ENCODE measurements at places on chromosomes 13 and 19.

DNA sequence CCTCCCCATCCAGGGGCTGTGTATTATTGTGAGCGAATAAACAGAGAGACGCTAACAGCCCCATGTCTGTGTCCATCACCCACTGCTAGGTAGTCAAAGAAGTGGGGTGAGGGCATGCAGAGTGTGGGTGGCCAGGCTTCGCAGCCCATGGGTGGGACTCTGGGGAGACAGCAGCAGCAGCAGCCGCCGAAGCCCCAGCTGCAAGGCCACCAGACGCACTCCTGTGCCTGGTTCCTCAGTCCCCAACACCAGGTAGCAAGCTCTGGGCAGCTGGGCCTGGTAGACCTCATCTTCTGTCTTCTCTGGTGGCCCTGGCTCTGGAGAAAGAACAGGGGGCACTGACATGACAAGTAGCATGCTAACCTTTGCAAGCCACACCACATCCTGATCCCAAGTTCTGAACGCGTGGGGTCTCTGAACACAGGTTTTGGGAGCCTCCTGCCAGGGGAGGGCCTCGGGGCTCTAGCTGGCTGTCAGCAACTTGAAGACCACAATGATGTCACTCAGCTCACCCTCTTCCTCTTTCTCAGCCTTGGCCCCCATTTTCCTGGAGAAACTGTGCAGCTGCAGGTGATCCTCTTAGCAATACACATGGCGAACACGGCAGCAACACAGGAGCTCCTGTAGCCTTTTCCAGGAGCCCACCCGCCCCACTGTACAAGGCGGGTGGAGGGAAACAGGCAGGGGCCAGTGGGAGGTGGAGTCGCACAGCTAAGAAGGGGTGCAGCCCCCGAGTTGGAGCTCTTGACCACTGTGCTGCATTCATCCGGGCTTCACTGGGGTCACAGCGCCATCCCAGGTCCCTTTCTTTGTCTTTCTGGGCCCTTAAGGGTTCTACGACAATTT lies 5.8 kb downstream of the FUZ start:
- no peak for DNase-seq

- DNase-seq, result no peak
These were observed 108.2 kb downstream of the KCNRG start for GRCh38 chr13:50123515-50123861.

GRCh38 chr13:27979765-27980279 lies 8.7 kb downstream of the URAD start:
- no peak for DNase-seq

DNA sequence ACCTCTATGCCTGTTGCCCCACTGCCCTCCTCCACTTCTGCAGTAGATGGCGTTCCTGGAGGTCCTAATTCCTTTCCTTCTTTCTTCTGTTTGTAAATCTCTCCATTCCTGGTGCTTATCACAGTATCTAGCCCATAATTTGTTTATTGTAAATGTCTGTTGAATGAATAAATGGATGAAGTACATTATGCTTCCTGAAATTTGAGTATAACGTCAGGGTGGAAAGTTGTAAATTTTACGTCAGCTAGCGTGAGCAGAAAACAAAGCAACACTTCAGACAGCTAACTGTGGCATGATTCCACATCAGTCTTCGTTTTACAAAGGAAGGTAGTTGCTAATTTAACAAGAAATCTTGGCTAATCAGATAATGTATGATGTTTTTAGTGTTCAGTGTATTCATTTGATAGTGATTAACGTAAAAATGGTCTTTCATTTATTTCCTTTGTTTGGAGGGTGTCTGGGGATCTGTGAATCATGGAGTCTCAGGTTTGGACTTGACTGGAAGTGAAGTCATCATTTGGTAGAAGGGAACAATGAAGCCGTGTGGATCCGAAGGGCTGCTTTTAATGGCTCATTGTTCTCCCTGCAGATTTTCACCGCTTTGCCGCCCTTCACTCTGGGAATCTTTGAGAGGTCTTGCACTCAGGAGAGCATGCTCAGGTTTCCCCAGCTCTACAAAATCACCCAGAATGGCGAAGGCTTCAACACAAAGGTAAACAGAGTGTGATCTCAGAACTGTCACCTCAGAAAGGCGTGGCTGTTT lies 215.1 kb downstream of the SHISA2 start:
- no peak for DNase-seq

DNA sequence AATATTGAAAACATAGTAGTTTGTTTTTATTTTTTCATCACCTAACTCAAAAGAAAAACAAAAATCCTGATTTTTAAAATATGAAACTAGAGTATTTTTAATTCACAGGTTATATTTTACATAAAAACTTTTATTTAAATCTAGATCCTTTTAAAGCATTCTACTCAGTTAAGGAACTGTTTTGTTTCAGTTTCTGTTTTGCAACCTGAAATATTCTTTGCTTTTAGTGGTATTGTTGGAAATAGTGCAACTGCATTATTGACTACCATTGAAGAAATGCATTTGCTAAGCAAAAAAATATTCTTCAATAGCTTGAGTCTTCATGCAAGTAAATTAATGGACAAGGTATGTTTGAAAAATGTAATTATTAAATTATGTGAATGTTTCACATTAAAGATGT lies 43.8 kb downstream of the COG6 start:
- DNase-seq, result no peak

DNA sequence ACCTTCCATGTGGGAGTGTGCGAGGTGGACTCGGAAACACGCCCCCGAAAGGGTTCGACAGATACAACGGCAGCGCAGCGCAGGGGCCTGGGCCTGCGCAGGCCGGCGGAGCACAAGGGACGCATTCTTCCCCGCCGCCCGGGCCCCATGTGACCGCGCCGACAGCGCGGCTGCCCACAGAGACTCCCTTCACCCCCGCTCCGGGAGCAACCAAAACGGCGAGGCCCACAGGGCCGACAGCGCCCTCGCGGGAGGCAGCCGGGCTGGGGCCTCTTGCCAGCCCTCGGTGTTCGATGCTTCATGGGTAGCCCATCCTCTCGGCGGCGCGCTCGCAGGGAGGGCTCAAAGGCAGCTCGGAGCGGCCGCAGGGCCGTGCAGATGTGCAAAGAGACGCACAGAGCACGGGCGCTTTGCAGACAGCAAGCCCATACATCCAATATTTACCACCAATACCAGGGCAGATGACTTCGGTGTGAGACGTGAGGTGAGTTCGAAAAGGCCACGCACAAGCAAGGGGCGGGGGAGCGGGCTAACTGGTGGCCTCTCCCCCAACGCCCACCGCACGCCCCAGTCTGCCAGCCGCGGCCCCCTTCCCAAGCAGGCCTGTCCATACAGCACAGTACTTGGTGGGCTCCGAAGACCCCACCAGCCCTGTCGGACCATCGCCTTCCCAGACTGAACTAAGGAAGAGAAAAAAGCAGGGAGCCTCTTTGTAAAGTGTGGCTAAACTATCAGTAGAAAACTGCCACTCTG lies 89.9 kb downstream of the CRYL1 start:
- DNase-seq, result no peak

DNA sequence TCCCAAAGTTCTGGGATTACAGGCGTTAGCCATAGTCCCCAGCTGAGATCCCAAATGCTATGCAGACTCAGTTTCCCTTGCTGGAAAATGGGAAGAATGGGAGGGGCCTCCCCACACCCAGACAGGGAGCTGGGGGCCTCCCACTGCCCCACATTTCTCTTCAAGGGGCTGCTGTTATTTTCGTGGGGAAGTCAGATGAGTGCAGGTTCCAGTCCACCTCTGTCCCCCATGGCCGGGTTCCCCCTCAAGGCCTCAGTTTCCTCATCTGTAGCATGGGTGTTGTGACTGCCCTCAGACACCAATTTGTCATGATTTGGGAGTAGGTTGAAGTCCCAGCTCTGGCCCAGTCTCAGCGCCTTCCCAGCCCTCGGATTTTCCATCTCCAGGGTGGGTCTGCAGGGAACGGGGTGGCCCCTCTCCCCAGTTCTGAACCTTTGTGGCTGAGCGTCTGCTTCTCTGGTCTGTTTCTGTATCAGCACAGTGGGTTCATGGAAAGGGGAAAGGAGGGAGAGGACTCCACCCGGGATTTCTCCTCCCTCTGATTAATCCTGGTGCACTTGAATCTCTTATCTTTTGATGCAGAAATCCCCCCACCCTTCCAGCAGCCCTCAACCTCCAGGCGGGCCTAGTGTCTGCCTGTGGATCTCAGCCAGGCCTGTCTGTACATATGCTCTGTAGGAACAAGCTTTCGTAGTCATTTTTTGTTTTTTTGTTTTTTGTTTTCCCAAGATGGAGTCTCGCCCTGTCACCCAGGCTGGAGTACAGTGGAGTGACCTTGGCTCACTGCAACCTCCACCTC lies 12.2 kb downstream of the NFIC start:
- DNase-seq, result no peak

GRCh38 chr19:33395561-33396550 lies 22.3 kb downstream of the CEBPG start:
- DNase-seq, result no peak

GRCh38 chr19:29477831-29478577 lies 47.8 kb upstream of the VSTM2B start:
- DNase-seq, result no peak

GRCh38 chr13:106560821-106561220 lies 7.1 kb downstream of the ARGLU1 start:
- DNase-seq, result no peak

DNA sequence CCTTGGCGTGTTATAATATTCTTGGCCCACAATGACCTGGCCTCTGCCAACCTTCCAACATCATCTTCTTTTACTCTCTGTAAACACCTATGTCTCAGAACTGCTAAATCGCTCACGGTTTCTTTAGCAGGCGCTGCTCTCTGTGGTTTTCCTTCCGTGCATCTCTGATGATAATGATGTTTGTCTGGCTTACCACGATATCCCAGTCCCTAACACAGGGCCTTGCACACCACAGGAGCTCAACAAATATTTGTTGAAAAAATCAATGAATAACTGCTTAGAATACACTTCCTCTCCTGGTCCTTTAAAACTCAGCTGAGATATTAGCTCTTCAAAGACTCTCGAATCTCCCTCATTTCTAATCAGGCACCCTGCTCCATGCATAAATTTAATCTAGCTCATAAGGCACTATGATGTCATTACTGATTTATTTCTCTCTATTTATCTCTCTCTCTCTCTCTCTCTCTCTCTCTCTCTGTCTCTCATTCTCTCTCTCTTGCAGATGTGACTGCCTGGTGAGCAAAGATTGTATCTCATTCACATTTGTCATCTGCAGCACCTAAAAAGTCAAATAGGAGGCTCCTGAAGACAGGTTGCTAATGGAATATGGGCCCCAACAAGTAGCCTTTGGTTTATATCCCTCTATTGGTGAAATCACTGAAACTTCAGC lies 206.4 kb downstream of the NHLRC3 start:
- DNase-seq, result no peak

- no peak for DNase-seq
These were observed 45.3 kb upstream of the KCTD15 start for GRCh38 chr19:33751436-33751770.

DNA sequence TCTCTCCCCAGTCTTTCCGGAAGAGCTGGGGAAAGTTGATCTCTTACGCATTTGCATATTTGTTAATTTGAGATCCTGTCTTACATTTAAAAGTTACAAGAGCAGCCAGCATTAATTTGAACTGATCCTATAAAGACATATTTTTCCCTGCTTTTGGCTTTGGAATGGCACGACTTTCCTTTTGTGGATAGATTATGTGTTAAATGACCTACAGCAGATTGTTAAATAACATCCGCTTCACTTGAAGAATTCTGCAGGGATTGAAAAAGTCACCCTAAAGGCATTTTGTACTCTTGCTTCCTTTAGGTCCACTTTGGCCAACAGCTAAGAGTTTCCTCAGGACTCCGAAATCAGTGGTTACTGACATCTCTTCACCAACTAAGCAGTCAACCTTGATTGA lies 334.0 kb downstream of the TBC1D4 start:
- no peak for DNase-seq

DNA sequence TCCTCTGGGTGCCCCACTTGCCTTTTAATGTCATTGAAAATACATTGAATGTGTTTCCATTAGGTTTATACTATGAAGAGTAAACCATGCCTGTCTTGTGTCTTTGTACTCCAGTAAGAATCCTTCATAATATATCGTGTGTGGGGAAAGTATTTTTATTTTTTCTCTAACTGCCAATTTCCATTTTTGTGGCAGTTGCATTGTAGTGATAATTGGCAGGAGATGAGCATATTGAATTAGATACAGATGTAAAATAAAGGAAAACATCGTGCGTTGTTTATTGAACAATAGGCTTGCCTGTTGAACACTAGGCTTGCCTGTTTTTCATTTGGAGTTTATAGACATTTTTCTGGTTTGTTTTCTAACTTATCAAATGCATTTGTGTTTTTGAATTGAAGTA lies 218.8 kb downstream of the NBEA start:
- no peak for DNase-seq

DNA sequence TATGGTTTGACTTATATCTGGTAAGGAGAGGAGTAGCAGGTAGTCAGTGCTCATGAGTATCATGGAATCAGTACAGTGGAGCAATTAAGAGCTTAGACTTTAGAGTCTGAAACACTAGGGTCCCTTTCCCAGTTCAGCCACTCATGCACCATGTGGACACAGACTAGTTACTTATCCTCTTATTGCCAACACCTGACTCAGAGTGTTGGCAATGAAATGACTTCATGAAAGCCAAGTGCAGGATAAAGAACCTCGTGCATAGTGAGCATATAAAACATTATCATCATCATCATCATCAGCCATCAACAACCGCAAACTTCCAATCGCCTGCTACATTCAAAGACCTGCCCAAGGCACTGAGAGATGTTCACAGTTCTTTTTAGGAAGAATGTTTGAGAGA lies 164.2 kb downstream of the FOXO1 start:
- DNase-seq, result no peak

- no peak for DNase-seq
These were observed 44.4 kb upstream of the ZNF91 start for GRCh38 chr19:23439623-23440022.

DNA sequence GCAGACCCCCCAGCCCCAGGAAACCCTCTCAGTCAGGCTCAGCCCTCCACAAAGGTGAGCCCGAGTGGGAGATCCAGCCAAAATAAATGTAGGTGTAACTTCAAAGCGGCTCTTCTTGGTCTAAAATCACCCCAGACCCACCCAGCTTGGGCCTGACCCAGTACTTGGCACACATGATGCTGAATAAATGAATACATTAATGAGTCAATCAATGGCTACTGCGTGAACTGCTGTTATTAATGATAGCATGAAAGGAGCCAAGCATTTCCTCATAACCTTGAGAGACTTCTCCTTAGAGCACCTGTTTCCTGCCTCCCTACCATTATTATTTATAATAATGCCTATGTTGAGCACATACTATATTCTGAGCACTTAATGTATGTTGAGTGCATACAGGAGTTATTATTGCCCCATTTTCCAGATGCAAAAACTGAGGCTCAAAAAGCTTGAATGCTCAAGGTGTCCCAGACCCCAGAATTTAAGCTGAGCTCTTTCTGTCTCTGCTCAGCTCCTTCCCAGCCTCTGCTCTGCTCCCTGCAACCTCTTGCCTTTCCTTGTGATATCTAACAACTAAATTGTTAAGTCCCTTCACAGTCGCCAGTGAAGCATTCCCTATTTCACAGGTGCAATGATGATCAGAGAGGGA lies 4.3 kb downstream of the NOTCH3 start:
- DNase-seq, result no peak

GRCh38 chr19:29673451-29674371 lies 8.4 kb downstream of the PLEKHF1 start:
- no peak for DNase-seq

Data from amniotic stem cell (primary cell).